Foreskin fibroblast (primary cell): ENCODE measurements at places on chromosomes 13 and 19.

DNA sequence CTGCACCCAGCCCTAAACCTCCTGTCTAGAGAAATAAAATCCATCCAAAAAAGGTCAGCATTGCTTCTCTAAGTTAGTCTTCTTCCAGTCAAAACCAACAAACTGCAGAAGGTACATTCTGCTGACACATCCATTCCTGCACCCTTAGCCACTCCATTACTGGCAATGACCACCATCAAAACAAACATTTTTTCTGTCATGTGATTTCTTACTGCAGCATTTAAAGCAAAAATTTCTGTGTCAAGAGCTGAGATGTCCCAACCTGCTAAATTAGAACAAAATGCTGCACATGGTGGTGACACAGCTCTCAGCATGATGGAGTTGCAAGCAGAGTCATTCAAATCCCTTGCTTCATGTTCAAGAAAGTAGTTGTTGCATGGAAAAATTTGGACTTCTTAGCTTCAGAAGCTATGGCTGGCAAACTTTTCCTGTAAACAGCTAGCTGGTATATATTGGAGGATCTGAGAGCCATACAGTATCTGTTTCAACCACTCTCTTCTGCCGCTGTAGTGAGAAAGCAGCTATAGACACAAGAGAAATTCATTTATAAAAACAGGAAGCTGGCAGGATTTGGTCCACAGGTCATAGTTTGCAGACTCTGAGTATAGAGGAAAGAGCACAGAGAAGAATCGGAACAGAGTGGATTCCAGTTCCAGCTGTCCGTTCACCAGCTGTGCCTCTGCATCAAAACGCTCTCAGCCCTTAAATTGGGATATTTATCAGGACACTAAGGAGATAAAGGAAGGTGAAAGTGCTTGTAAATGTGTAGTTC is 17.4 kb downstream of the RUBCNL start:
- DNase-seq = peak; percentile 94

- DNase-seq = no peak
Observed at GRCh38 chr19:44850641-44851109, 4.6 kb downstream of the NECTIN2 start.

- no peak for DNase-seq
Observed at GRCh38 chr13:73985783-73986182, 148.4 kb downstream of the KLF12 start.

DNA sequence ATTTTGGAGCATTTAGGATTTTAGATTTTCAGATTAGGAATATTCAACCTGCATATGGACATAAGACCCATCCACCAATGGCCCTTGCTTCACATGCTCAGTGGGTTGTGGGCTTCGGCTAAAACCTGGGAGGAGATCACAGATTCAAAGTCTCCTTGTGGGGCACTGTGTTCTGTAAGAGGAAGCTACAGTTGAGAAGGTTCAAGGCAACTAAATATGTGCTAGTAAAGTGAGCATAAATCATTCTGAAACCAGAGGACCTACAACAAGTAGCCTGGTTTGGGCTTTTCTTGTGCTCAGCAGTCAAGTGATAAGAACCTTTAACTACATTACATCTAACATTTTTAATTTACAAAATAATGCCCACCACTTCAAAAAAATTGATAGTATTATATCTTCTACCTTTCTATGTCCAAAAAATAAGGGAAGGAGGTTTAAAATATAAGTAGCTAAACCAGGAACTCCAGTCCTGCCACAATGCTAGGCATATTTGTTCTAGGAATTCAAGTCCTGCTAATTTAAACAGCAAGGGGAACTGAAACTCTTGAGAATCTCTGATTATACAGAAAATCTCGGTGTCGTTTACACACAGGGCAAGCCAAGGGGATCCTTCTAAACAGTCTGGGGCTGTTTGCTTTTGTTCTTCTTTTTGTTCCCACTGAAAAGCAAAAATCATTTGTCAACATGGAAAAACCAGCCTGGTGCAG is 36.6 kb downstream of the FOXO1 start:
- DNase-seq = no peak

DNA sequence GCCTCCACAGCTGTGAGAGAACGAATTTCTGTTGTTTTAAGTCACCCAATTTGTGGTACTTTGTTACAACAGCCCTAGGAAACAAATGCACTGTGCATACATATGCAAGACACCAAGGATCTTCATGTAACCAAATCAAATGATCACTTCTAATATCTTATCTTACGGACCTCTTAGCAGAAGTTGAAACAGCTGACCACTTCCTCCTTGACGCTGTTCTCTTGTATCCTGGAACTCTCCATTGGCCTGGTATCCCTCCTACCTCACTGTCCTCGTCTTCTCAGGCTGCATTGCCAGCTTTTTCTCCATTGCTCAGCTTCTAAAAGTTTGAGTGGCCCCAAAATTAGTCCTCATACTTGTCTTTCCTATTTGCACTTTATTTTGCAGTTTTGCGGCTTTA is 200.4 kb downstream of the DLEU7 start:
- no peak for DNase-seq

GRCh38 chr13:111393221-111393790 is 72.9 kb downstream of the TEX29 start:
- no peak for DNase-seq

DNA sequence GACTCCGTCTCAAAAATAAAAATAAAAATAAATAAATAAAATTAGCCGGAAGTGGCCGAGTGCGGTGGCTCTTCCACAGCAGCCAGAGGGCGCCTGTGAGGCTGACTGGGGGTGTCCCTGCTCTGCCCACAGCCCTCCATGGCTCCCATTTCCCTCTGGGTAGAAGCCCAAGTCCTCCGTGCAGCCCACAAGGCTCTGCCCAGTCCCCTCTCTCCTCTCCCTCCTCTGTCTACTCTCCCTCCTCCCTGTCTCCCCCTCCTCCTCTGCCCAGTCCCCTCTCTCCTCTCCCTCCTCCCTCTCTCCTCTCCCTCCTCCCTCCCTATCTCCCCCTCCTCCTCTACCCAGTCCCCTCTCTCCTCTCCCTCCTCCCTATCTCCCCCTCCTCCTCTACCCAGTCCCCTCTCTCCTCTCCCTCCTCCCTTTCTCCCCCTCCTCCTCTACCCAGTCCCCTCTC is 20.4 kb downstream of the MISP start:
- peak; percentile 71 for DNase-seq

GRCh38 chr19:39696387-39696786 is 7.9 kb upstream of the LGALS14 start:
- no peak for DNase-seq

GRCh38 chr13:39968646-39969475 is 313.4 kb downstream of the COG6 start:
- DNase-seq = no peak

DNA sequence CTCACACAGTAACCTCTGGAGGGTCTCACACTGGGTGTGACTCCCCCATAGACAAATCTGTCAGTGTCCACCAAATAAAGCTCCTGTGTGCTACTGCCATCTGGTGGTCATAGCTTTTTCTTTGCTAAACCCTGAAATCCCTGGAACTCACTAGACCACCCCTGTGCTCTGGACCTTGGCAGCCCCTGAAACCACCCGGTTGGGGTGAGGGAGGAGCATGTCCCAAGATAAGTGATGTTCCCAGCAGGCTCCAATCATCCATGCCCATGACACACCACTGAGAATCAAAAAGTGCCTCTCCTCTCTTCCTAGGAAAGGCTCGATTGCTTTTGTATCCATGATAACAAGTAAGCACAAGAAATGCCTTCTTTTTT is 6.5 kb upstream of the HSD17B14 start:
- peak; percentile 70 for DNase-seq

GRCh38 chr13:23921451-23921888 is 24.2 kb upstream of the C1QTNF9B start:
- peak; percentile 67 for DNase-seq

- peak; percentile 86 for DNase-seq
Observed at GRCh38 chr13:76903544-76904162, 17.4 kb upstream of the KCTD12 start.

DNA sequence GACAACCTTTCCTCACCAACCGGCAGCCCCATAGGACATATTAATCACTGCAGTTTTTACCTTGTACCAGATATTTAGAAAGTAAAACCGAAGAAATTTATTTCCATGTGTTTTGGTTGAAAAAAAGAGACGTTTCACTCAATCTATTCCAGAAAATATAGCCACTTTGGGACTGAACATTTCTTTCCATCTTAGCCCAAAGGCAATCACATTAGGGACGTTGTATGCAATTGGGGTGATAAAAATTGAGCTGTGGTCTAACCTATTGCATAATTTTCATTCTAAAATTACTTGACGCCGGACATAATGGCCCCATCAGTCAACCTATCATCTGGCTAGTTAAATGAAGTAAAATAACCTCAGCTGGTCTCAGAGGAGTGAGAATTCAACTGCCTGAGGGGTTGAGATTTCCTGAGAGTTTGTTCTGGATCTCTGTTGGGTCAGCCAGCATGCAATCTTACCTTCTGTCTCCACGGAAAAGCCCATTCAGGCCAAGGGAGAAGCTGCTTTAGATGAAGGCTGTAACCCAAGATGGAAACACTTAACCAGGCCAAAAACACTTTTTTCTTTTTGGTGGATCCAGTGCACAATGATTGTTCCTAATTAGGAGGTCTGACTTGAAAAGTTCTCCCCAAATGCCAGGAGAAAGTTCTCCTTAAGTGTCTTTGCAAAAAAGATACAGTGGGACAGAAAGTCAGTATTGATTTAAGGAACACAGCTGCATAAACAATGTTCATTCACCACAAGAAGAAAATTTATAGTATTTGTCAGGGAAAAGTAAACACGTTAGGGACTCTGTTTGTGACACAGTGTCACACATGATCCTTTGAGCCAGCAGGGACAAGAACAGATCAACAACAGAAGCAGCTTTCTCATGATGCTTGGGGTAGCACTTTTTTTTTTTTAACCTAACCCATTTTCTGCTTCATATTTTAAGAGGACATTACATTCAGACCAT is 34.1 kb downstream of the DLEU7 start:
- DNase-seq = no peak

- no peak for DNase-seq
Observed at GRCh38 chr13:80299046-80299445, 41.9 kb downstream of the SPRY2 start.

DNA sequence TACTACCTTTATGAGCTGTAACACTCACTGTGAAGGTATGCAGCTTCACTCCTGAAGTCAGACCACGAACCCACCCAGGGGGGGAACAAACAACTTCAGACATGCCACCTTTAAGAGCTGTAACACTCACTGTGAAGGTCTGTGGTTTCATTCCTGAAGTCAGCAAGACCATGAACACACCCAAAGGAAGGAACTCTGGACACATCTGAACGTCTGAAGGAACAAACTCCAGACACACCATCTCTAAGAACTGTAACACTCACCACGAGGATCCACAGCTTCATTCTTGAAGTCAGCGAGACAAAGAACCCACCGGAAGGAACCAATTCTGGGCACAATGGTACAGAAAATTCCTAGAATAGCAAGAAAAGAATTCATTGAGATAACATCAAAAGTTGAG is 1796.5 kb upstream of the MIR17HG start:
- DNase-seq = no peak

- peak; percentile 39 for DNase-seq
Observed at GRCh38 chr13:44298314-44298713, 75.3 kb upstream of the SERP2 start.

DNA sequence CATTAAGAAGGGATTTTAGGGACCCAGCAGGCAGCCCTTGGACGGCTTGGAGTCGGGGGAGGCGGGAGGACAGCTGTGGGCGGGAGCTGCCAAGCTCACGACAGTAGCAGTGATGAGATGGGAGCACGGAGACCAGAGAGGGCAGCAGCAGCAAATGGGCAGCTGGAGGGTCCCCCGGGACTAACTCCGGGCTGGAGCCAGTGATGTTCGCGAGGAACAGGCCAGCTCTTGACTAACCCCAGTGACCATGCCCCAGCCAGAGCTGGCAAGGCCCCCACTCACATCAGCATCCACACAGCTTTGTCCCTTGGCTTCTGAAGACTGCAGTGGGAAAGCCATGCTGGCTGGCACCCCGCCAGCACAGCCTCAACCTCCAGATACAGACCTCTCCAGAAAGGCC is 81.9 kb downstream of the RAB20 start:
- DNase-seq = no peak

DNA sequence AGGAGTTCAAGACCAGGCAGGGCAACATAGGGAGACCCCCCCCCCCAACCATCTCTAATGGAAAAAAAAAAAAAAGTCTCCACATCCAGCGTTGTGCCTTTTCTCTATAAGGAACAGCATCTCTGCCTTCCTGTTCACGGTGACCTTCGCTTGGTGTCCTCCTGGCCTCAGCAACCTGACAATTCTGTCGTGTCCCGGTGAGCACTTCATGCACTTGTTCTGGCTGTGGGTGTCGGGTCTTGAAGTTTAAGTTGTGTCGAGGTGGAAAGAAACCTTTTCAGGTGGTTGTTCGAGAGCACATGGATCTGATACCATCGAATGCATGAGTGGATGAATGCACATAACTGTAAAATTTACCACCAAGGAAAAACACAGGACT is 594 bp downstream of the ZNF559 start:
- peak; percentile 4 for DNase-seq

GRCh38 chr19:11494634-11495285 is 10.9 kb downstream of the ZNF653 start:
- DNase-seq = no peak

- peak; percentile 38 for DNase-seq
Observed at GRCh38 chr19:9917321-9917720, 19.0 kb downstream of the OLFM2 start.

GRCh38 chr13:84433024-84433423 is 550.8 kb upstream of the SLITRK1 start:
- DNase-seq = peak; percentile 87

- DNase-seq = no peak
Observed at GRCh38 chr13:112078216-112078615, 11.3 kb downstream of the SOX1 start.

- DNase-seq = no peak
Observed at GRCh38 chr13:67377919-67378318, 147.8 kb upstream of the PCDH9 start.

DNA sequence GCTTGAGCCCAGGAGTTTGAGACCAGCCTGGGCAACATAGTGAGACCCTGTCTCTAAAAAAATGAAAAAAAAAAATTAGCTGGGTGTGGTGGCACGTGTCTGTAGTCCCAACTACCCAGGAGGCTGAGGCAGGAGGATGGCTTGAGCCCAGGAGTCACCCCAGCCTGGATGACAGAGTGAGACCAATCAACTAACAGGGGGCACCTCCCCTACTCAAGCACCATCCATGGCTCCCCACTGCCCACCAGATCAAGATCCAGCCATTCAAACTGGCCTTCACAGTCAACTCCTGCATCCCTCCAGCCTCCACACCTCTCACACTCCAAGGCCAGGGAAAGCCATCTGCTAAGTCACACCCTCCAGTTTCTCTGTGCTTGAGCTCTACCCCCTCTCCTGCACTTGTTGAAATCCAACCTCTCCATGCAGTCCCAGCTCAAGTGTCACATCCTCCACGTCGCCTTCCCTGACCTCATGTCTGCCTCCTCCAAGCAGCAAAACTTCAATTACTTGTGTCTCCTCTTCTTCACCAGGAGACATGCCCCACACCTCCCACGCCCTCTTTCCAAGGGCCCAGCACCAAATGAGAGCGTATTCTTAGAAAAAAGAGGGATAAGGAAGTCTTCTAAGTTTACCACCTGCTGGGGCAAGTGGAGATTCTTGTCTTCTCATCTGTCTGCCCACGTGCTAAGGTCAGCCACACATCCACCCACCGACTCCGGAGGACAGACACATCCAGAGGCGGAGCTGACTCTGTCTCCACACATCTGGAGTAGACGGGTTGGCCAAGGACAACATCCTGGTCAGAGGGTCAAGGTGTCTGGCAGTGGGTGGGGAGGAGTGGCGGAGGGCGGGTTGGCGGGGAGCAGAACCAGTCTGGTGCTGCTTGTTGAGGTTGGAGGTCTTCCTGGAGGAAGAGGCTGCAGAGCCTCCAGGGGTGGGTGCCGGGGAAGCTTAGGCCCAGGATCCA is 974 bp upstream of the CYP4F22 start:
- DNase-seq = no peak

- DNase-seq = no peak
Observed at GRCh38 chr13:66224663-66225062, 1005.5 kb downstream of the PCDH9 start.
